NCI-H1436 treated with DMSO at 0.1 percent for 48 hours (cell line): ENCODE measurements at places on chromosomes 3 and 15.

GRCh38 chr15:79007066-79007465 is 62.2 kb upstream of the CTSH start:
- DNase-seq, result no peak

DNA sequence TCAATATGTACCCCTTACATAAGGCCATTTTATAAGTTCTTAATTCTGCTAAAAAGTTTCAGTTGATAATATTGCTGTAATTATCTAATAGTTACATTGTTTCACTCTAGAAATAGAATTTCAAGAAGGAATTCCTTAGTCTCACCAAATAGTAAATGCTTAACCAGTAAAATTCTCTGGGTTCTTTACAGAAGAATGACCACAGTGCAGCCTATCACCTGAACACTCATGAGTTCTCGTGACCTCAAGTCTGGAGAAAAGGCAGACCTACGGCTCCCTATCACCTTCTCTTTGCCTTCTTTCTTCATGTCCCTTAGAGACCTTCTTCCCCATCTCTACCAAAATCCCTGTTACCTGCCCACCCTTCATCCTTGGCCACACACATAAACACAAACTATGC is 30.9 kb downstream of the CCDC191 start:
- DNase-seq, result no peak

- no peak for DNase-seq
These were observed 421.2 kb downstream of the OCA2 start for GRCh38 chr15:27677951-27678350.

GRCh38 chr3:45952456-45952855 is 9.2 kb downstream of the CXCR6 start:
- DNase-seq, result no peak

DNA sequence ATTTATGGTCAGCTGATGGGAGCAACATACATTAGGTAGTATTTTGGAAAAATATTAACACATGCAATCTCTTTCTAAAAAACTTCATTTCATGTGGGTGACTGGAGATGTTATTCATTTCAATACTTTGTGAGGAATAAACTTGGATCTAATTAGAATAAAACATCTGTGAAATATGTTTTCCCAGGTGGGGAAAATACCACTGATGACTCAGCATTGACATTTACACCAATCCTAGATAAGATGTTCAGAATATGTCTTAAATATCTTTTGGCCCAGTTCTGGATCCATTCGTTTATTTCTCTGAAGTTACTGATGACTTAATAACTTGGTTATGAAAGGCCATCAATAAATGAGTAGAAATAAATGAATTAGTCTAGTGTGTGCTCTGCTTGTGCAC is 247.6 kb downstream of the CHST2 start:
- DNase-seq, result no peak

- no peak for DNase-seq
These were observed 52.7 kb upstream of the SPESP1 start for GRCh38 chr15:68877626-68878025.

DNA sequence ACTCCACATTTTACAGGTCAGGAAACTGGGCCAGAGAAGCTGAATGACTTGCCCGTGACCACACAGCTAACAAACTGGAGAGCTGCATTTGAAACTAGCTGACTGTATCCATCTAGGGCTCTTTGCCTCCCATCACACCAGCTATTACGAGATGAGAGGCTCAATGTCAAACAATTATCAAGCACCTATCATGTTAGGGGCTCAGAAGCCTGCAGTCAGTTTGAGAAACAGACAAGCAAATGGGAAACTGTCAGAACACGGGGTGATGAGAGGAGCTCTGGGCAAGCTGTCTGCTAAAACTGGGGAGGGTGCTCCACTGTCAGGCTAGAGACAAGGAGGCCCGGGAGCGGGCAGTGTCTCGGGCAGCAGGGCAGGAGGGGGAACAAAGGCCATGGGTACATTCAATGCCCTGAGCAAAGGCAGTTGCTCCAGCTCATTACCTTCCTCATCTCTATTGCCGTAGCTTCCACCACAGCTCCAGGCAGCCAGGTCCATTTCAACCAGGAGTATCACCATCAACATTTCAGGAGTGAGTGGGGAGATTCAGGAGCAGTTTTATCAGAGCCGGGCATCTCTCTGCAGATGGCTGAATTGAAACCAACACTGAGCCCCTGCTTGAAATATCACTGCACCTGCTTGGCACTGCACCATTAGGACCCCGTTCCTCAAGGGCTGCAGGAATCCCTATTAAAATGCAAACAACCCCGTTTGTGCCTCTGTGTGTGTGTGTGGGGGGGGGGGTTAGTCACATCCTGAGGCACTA is 122.6 kb downstream of the RAB11A start:
- DNase-seq, result no peak

DNA sequence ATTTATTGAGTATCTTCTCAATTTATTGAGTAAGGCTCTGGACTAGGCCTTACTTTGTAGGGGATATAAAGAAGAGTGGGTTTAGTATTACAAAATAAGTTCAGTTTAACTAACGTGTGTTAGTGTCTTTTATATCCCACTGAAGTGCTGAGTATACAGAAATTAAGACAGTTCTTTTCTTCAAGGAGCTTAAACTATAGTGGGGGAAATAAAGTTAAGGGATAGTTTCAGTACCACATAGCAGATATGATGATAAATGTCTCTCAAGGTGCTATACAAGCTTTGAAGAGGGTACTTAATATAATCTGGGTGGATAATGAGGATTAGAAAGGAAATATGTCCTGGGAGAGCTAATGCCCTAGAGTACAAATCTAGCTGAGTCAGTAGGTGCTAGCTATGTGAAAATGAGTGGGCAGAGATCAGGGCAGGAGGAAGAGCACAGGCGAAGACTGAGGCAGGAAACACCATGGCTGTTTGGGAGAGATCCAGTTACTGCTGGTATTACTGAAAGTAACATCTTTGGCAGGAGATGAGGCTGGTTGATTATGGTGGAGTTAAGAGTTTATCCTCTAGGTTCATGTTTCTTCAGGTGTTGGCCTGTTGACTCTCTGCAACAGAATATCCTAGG is 46.0 kb downstream of the TEX9 start:
- DNase-seq, result no peak

GRCh38 chr15:84949043-84949442 is 32.6 kb upstream of the PDE8A start:
- DNase-seq, result no peak

- no peak for DNase-seq
These were observed 2.2 kb upstream of the ISG20 start for GRCh38 chr15:88636654-88637053.

DNA sequence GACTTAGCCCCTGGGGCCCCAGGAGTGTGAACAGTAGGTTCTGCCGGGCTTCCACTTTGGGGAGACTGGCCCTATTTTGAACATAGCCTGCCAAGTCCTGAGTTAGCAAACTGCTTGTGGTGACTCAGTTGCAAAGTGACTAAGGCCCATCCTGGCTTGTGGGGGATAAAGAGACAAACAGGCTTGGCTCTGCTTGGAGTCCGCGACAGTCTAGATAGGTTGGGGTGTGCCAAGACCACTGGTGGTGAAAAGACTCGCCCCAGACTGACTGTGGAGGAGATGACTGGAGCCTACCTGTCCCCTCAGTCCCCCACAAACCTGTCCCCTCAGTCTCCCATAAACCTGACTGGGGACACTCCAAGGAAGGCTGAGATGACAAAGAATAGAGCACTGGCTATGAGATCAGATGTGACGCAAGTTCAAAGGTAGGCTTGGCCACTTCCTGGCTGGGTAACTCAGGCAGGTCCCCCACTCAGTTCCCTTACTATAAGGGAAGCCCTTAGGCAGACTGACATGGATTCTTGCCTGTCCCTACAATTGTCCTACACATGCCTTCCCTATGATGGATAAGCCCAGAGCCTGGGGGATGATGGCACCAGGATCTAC is 4.3 kb downstream of the DNASE1L3 start:
- DNase-seq, result no peak

DNA sequence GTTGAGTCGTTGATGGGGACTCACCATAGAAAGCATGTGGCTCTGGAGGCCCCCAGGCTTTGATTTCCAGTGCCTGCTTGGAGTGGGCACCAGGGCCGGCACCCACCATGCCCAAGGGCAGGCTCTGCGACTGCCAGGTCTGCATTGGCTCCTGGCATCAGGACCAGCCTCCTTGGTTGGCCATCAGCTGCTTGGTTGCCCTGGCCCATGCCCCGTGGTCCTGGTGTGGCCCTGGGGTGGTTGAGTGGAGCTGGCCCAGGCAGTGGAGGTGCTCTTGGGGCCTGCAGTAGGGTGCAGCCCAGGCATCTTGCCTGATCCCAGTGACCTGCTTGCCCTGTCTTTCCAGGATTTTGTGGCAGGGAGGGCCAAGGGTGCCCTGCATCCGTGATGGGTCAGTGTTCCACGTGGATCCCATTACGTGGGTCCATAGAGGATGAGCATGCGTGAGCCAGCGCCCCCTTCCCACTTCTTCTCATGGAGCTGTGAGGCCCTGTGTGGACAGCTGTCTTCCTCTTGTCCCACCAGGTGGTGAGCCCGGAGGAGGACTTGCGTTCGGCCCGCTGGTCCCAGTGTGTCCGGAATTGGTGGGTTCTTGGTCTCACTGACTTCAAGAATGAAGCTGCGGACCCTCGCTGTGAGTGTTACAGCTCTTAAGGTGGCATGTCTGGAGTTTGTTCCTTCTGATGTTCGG is 187.0 kb downstream of the UBE3A start:
- no peak for DNase-seq

DNA sequence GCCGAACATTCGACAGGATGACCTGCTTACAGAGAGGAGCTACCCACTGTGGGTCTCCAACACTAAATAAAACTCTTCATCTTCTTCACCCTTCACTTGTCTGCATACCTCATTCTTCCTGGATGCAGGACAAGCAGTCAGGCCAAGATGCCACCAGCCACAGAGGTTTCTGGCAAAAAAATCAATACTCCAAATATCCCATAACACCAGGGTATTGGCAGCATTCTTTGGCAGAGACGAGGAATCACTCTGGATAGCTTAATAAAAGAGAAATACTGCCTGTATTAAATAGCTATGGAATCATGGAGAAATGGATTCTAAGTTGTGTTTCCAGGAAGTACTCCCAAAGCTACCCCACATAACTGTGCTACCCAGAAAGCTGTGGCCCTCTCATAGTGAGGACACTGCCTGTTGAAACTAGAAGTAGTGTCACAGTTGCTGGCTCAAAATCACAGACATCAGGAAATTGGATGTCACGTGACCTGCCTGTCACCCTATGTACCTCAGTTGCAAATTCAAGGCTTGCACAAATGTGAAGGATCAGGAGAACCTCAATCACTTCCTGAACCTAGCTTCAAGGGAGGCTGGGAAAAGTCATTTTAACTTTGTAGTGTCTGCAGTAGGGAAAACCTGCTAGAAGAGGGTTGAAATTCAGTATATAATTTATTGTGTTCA is 11.0 kb upstream of the LRRC31 start:
- DNase-seq, result no peak

- peak; percentile 39 for DNase-seq
These were observed 79.1 kb upstream of the FOXB1 start for GRCh38 chr15:59924812-59925522.

- no peak for DNase-seq
These were observed 1.1 kb downstream of the GASK1A start for GRCh38 chr3:42980209-42980608.

DNA sequence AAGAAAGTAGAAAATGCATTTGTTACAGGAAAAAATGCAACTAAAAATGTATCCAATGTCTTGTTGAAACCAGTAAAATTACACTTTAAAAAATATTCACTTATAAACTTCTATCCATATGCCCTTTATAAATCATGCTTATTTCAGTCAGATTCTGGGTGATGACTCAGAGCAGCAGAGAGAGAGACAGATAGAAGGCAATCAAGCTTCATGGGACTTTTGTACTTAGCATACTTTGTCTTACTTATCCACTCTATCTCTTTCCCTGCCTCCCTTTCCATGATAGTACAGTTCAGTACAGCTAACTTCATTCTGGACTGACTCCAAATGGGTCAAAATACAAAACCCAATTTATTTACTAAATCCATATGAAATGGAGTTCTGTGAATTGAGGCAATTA is 1438.2 kb downstream of the ZPLD1 start:
- no peak for DNase-seq

- no peak for DNase-seq
These were observed 284.8 kb upstream of the ARL6 start for GRCh38 chr3:97479740-97480139.

DNA sequence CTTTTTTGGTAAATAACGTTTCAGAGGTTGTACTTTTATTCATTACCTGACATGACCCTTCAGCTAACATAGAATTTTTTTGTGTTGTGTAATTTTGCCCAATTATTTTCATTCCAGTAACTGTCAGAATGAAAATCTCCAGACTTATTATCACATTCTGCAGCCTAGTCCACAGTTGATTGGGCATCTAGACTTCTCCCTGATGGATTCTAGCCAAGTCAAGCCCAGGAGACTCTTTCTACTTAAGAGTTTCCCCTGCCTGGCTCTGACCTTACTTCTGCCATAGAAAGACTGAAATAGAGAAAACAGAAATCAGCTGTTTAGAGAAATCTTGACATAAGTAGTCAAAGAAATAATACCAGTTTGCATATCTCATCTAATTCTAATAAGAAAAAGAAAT is 82.9 kb upstream of the CDAN1 start:
- DNase-seq, result no peak

GRCh38 chr3:144028798-144029411 is 57.3 kb downstream of the DIPK2A start:
- no peak for DNase-seq

GRCh38 chr15:93478947-93479346 is 389.9 kb upstream of the RGMA start:
- DNase-seq, result no peak

- no peak for DNase-seq
These were observed 173.9 kb downstream of the PYDC2 start for GRCh38 chr3:191634902-191635301.

DNA sequence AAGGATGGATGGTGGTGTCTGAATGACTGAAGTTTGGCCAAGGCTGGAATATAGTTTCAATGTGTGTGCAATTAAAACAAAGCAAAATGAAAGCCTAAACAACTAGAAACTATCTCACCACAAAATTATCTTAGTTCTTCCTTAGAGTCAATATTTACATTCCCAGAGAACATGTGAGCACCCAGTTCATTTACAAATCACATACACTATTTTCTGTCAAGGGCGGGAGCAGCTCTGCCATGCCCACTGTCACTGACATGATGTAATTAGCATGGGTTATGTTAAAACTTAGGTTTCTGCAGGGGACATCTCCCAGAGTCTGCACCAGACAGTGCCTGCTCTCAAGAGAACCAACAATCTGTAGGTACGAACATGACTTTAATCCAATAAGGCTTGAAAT is 65.0 kb downstream of the PDZRN3 start:
- DNase-seq, result no peak

- DNase-seq, result no peak
These were observed 83.6 kb downstream of the CHST2 start for GRCh38 chr3:143203142-143203541.

- no peak for DNase-seq
These were observed 37.8 kb upstream of the TRH start for GRCh38 chr3:129936757-129937156.

DNA sequence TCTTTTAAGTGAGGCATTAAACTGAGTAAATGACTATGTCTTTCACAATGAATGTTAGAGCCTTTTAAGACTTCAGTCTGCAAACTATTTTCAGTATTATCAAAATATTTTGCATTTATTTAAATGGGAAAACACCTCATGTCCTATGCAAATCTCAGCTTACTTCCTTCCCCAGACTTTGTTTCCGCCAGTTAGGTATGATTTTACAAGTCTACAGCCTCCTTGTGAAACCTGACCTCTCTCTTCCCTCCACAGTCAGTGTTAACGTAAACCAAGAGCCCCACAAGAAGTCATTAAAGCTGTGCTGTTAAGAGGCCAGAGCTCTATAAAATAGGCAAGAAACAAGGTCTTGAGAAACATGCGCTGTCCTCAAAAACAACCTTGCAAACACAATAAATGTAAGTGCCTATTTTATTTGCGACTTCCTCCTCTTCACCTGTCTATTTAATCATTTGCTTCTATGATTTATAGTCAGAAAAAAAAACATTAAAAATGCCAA is 48.3 kb downstream of the PRTG start:
- peak; percentile 23 for DNase-seq
